Activated T-cell treated with anti-CD3 and anti-CD28 coated beads, Interleukin-2, amount 50 U/mL, for 4 hours (primary cell): ENCODE measurements at places on chromosomes 12 and 14.

- no peak for DNase-seq
These were observed 213.9 kb downstream of the TBX5 start for GRCh38 chr12:114192013-114192412.

GRCh38 chr14:89166633-89167032 lies 250.4 kb downstream of the FOXN3 start:
- DNase-seq = no peak

DNA sequence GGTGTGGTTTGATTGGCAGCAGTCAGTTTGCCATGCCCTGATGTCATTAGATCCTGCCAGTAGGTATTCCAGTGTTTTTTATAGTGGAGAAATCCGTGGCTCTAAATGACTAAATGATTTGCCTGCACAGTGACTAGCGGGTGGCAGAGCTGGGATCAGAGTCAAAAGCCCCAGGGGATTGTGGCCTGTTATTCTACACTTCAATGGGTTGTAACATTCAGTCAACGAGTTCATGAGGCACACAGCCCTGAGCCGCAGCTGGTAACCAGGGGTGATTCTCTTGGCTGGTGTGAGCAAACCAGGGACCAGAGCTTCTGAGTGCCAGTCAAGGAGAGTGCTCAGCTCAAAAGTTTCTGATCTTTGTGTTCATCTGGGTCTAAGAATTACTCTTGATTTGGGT lies 1.8 kb downstream of the MYH6 start:
- no peak for DNase-seq

DNA sequence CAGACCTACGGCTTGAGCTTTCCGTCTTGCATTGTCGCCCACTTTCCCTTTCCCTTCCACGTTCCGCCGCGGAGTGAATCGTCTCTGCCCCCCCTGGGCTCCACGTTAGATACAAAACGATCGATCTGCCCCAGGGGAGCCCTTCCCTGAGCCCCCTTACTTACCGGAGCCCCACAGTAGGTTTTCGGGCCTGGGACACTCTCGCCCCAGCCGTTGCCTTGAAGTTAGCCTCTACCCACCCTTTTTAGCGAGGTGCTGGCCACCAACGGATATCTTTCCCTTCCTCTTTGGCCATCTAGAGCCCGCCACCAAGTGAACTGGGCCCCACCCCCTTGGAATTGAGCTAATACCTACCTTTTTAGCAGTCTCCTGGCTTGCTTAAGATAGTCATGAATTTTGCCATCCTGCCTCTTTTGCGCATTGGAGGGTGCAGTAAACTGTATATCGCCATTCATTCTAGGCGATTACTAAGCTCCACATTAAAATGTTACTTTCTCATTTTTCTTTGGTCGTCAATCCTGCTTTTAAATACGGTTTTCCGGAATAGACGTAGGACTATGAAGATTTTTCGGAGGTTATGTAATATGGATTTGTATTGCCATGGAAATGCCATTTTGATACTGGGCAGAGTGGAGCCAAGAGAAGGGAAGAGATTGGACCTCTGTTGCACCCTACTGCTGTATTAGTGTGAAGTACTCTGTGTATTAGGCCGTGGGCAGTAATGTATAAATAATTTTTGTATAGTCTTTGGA lies 764 bp downstream of the RBM25 start:
- no peak for DNase-seq

DNA sequence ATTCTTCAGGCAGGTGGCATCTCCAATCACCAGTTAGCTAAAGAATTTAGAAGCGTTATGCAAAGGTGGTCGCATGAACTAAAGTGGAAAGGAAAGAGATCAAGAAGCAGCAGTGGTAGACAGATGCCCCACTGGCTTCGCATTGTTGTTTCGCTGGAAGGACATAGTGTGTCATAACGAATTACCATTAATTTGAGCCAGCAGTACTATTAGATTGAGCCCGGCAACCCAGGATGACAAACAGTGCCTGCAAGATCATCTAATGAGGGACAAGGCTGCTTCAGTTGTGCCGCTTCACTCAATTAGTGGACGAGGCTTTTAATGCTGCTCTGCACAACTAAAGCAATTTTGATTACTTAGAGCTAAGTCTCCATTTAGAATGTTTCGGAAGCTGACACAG lies 274.5 kb upstream of the SOX5 start:
- no peak for DNase-seq

DNA sequence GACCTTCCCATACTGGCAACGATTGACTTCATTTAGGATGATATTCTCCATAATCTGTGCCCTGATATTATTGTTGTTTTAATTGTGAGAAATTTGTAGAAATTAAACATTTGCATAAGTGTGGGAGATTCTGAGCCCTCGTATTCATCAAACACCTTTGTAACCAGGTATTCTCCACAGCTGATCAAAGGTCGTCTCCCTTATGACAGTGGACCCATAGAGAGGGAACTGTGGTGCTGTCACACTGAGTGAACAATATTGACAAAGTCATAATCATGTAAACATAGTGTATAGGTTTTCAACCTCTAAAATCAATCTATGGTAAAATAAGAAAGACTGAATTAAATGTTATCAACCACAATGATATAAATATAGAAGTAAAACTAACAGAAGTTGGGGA lies 14.9 kb upstream of the PLEKHG3 start:
- DNase-seq = no peak

GRCh38 chr12:57127726-57128518 lies at the start of gene LRP1:
Gene LRP1 (plus strand): TSS chr12:57128483. CDS start chr12:57128965, 482 bp downstream.
- peak; percentile 79 for DNase-seq

DNA sequence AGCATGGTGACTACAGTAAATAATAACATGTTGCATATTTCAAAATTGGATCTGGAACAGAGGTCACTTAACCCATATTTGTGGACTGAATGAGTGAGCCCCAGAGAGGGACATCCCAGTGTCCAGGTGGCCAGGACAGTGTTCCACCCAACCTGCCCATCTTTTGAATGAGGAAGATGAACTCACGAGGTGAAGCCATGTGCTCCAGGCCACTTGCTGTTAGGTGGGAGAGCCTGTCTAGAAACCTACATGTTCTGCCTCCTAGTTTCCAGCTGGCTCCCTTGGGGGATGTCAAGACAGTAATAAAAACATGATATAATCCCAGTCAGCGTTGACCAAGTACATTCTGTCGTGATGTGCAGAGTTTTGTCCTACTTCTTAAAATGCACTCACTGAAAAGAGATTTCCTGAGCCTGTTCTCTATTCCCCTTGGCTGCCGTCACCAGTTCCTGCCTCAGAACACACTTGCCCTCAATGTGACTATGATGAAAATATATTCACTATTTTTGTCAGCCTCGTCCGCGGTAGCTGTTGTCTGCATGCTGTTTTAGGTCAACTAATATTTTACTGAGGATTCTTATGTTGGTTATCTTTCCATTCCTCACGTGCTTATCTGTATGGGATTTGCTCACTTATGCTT lies 25.7 kb downstream of the TSPAN9 start:
- no peak for DNase-seq

DNA sequence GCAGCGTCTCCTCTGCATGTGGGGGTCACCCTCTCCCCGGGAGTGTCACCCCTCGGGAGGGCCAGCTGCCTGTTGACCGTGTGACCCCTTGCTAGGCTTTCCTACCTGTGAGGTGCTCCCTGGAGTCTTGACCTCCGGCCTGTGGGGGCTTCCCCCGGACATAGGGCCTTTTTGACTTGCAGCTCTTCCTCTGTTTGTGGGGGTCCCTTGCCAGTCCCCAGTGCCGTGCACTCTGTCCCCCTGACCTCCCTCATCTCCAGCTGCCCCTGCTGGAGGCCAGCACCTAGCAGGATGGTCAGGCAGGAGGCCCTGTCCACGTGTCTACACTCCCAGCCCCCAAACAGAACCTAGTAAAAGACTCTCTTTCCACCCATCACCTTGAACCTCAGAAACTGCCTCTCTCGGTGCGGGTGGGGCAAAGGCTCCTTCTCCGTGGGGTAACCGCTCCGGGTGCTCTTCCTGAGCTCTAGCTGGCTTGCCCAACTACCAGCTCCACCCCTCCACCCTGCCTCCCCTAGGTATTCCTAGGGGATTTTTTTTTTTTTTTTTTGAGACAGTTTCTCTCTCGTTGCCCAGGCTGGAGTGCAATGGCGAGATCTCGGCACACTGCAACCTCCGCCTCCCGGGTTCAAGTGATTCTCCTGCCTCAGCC lies 810 bp downstream of the AACS start:
- DNase-seq = no peak

DNA sequence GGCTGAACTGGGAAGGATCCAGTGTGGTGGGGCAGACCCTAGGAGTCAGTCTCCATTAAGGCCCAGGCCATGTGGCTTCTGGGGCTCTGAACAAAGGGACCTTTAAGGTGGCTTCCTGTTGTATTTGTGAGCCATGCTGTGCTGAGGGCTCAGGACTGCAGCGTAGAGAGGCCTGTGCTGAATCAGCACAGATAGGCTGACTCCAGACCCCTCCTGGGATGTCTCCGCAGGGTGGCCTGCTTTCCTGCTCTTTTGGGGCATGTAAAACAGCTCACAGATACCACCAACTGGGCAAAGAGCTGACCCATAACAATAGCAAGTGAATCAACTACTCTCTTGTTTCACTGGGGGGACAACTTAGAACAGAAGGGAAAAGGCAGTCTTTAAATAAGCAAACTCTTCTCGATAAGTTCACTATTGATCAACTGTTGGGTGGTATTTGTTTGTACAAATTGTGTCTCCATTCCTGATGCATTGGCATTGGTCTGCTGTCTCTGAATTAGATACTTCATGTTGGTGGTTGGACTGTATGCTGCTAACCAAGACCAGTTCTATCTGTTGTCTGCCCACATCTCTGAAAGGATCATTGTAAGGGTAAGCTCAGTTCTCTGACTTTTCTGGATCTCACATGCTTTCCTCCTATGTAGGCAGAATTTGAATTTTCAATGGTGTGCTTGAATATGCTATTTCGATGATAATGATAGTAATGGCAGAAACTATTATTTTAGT lies 71.8 kb downstream of the MYRFL start:
- DNase-seq = no peak

GRCh38 chr12:106066051-106066705 lies 72.6 kb downstream of the NUAK1 start:
- no peak for DNase-seq

- DNase-seq = no peak
These were observed 35.0 kb downstream of the ITPR2 start for GRCh38 chr12:26798023-26798422.

GRCh38 chr12:110351119-110351518 lies 52.4 kb downstream of the ANAPC7 start:
- DNase-seq = no peak

GRCh38 chr14:34058510-34058909 lies 107.6 kb upstream of the EGLN3 start:
- DNase-seq = no peak

DNA sequence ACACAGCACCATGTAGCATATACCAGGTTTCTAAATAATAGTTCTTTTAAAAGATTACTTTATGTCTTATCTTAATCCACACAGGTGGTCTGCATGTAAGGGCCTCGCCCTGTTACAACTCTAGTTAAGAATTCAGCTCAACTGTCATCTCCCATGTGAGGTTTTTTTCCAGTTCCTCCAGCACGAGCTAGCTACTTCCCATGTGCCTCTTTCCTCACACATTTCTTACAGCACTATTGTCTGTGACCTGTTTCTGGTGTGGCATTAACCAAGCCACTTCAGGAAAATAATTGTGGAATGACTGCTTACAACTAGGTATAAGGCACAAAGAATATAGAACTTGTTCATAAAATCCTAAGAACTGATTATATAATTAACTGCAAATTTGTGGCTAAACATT lies 65.5 kb downstream of the SH2B3 start:
- no peak for DNase-seq

DNA sequence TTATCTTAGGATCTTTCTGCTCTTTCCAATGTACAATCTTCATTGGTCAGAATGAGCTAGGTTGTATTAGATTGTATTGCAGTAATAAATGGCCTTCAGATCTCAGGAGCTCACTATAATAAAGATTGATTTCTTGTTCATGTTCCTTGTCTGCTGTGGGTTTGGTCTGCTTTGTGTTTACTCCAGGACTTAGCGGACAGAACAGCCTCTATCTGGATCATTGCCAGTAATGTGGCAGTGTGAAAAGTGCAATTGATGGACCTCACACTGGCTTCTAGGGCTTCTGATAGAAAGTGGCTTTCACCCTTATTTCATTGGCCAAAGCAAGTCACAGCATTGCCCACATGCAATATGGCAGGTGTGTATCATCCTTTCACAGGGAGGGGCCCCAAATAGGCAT lies 81.2 kb downstream of the BTG1 start:
- no peak for DNase-seq

DNA sequence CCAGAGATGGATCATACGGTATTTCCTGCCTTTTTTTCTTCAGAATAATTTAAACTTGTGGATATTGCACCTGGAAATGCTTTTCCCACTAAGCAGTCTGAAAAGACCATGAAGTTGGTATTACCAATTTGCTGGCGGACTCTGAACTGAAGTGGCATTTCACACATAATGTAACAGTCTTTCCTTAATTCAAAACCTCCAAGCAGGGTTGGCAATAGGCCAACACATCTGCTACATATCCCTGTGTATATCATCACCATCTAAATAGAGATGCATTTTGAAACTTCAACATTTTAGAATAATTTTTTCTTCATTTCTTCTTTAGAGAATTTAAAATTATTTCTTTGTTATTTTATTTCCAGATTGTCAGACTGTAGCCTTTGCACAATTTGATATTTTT lies 100.5 kb downstream of the TSPAN8 start:
- no peak for DNase-seq

DNA sequence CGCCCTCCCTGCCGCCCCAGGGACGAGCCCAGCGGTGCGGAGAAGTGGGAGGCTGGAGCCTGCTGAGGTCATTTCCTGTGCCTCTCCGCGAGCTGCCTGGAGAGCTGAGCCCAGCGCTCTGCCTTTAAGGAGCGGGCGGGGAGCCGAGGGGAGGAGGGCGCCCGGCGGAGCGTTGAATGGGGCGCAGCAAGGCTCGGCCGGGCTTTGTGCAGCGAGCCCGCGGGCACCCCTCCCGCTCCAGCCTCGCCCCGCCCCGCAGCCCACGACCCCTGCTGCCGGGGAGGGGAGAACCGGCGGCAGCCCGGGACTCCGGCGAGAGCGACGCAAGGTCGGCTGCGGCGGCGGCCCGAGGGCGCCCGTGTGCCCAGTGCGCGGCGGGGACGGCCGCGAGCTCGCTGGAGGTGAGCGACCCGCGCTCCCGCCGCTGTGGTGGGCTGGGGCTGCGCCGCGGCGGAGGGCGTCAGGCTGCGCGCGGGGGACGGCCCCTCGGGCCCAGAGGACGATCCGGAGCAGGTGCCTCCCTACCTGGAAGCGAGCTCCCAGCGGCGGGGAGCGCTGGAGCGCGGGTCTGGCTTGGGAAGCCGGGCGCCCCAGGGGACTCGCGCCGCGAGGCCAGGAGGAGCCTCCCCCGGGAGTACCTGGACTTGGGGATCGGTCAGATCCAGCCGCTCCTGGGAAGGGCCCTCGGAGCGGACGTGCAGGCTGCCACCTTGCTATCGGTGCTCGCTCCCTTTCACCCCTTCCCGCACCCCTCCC lies at the start of gene PLEKHH1:
Gene PLEKHH1 (plus strand): TSS at position 293 of the 756 bp plus-strand sequence. CDS start 8,578 bp downstream, outside the sequence.
- peak; percentile 43 for DNase-seq

GRCh38 chr12:69008520-69008919 lies 75.5 kb upstream of the CPM start:
- DNase-seq = no peak

DNA sequence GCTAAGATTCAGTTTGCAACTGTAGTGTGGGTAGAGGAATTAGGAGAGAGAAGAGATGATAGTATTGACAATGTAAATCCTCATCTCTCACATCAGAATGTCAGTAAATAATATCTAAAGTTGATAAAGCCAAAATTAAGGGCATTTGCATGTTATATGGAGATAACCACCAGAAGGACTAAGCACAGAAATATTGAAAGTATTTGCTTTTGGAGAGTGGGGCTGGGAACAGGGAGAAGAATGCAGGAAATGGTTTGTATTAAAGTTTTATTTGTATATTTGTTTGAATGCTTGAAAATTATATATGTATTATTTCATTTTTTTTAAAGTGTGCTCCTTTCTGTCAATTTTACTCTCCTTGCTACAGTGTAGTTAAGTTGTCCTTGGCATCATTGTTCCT lies 491.4 kb downstream of the APAF1 start:
- DNase-seq = no peak
